Activated naive CD4-positive, alpha-beta T cell treated with Interleukin-2 at 50 U/mL for 16 hours (primary cell): ENCODE measurements at places on chromosomes 2 and 18.

GRCh38 chr2:190575263-190575662 is 40.7 kb upstream of the NEMP2 start:
- no peak for DNase-seq

DNA sequence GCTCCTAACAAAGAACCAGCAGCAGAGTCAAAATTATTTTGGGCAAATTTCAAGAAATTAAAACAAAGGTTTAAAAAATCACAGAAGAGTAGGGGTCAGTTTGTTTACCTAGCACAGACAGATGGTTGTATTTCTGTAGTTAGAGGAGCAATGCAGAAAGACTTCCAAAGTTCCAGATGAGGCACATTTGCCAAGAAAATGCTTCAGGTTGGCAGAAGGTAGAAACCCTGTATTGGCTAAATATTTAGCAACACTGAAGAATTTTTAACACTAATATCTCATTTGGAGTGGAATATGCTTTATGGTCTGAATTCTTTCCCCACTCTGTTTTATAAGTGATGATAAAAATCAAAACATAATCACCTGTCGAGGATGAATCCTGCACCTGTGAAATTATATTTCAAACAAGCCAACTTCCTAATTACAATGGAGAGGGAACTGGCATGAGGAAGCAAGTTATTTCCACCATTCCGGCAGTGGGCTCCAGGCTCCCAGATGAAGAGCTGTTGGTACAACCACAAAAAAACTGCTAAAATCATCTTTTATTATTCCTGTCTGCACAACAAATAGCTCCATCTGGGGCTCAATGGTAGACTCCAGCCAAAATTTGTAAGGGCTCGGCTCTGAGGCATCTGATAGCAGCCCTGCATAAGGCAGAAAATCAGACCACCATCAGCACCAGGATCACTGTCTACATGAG is 286.5 kb upstream of the REV1 start:
- no peak for DNase-seq

DNA sequence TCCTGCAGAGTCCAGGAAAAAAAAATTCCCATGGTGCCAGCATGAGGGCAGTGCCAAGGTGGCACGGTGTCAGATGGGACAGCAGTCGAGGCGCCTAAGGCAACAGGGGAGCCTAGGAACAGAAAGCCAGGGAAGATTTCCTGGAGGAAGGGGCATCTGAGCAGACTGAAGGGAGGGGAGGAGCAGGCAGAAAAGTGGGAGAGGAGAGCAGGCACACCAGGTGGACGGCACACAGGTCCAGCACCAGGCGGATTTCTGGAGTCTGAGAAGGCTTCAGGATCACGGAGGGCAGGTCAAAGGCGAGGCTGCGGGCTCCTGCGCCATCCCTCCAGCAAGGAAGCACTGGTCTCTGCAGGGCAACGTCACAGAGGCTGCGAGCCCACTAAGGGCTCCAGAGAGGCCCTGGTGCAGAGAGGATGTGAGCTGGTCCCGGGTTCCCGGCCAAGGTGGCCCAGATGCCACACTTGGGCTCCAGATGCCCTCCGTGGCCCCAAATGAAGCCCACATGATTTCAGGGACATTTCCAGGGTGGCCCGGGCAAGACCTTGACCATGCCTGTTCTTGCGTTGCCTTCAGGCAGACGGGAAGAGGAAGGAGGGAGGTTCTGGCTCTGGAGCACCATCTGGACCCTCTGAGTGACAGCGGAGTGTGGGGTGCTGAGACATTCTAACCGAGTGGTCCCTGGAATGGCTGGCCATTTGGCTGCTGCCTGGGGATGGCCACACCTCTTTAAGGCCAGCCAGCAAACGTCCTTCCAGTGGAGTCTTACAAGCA is 4.1 kb downstream of the HS6ST1 start:
- no peak for DNase-seq

- DNase-seq = no peak
These were observed 1.2 kb downstream of the REV1 start for GRCh38 chr2:99488539-99489062.

DNA sequence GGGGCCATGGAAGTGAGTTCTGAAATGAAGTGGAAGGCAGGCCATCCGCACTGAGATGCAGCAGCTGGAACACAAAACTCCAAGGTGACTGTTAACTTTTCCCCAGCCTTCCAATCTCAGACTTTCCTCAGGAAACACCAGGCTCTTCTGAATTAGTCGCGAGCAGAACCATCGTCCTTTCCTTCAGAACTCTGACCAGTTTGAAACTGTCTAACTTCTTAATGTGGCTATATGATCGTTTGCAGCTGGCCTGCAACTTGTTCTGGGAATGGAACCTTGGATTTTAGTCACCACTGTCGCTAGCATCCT is 620 bp upstream of the RPL37A start:
- no peak for DNase-seq

GRCh38 chr2:182048088-182048487 is 62.4 kb downstream of the PPP1R1C start:
- no peak for DNase-seq

DNA sequence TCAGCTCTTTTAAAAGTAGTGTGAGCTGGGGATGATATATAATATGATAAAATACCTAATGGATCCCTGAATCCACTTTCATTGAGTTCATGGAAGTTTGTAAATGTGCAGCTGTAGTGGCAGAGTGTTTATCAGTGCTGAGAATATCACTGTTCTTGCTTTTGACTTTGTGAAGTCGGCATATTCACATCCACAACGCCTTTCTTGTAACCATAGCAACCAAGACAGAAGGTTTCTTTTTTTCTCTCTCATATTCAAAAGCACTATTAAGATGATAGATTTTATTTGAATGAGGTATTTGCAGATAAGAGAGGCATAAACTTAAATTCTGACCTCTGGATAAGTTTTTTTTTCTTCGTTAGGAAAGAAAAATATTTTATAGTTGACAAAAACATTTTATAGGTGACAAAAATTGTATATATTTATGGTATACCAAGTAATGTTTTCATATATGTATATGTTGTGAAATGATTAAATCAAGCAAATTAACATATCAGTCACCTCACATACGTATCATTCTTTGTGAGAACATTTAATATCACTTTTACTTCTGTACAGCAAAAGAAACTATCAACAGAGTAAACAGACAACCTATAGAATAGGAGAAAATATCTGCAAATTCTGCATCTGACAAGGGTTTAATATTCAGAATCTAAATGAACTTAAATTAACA is 130.0 kb downstream of the PLCL1 start:
- DNase-seq = no peak

DNA sequence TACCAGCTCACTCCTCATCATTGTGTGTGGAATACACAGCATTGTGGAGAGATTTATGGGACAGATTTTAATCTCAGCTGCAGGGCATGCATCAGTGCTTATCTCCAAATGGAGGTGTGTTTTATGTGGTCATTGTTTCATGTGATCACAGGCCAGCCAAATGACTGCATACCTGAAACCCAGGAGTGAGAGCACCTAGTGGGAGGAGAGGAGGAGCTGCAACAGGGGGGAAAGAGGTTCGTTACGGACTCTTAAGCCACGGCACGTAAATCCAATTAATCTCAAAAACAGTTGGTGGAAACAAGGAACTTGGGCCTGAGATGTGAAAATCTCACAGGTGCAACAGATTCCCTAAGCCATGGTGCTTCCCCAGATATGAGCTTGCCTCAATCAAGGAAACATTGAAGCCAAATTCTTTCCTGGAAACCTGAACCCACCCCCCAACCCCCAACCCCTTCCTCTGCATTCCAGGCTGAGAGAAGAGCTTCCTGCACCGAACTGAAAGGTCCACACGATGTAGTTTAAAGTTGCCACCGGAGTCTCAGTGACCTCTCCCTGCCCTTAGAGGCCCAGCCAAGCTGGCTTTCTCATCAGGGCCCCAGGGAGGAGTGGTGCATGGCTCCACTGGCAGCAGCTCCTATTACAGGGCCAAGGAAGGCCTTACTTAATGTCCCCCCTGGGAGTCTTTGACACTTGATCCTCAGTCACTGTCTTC is 167.4 kb downstream of the C1D start:
- no peak for DNase-seq

GRCh38 chr2:226031647-226032501 is 632.4 kb downstream of the NYAP2 start:
- peak; percentile 34 for DNase-seq

GRCh38 chr18:78664848-78665247 is 314.8 kb upstream of the SALL3 start:
- DNase-seq = no peak

DNA sequence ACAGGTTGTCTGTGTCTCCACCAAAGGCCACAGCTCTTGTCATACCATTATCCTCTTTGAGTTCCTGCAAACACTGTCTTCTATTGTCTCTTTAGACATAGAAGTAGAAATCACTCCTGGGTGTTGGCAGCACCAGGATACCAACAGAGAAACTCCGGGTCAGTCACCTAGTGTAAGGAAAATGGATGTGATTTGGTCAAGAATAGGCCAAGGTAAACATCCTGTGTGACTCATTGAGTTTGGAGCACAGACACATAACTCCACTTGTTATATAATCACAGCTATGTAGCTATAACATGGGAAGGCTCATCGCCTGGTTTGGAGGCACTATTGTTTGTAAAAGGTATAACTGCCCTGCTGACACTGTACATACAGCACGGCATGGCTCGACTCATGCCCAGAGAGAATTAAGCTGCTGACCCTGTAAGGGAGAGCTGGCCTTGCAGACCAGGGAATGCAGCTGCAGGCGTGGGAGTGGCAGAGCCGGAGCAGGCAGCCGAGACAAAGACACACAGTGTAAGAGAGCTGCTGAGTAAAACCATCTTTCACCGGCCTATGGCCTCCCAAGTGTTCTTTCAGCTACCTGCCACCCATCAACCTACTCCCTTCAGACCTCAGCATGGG is 3.4 kb upstream of the TXNL1 start:
- no peak for DNase-seq

- no peak for DNase-seq
These were observed 69.7 kb downstream of the RNF144A start for GRCh38 chr2:6986912-6987361.

DNA sequence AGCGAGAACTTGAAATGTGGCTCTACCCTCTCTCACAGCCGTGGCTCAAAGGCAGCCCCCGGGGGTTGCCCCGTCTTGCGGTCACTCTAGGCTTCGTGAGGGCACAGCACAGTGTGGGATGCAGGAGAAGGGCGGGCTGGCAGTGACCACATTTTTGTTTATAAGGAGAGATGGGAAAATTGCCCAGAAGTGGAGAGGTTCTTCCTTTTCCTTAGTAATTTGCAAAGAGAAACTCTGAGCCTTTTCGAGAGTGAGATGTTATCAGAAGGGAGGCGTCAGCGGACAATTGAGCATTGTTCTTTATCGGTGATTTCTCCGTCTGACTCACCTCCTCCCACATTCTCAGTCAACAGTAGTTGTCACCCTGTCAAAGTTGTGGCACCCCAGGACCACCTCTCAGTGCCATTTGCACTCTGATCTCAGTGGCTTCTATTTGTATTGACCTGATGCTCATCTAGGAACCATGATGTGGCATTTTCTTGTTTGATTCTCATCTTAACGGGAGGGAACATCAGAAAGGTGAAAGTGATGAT is 89.6 kb downstream of the ACAA2 start:
- peak; percentile 16 for DNase-seq

DNA sequence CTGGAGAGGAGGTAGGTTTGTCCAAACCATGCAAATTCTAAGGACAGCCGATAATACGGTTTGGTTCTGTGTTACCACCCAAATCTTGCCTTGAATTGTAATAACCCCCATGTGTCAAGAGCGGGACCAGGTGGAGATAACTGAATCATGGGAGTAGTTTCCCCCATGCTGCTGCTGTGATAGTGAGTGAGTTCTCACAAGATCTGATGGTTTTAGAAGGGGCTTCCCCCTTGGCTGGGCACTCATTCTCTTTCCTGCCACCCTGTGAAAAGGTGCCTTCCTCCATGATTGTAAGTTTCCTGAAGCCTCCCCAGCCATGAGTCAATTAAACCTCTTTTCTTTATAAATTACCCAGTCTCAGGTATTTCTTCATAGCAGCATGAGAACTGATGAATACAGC is 295.2 kb downstream of the NBAS start:
- DNase-seq = no peak

GRCh38 chr2:221477714-221478484 is 94.2 kb downstream of the EPHA4 start:
- DNase-seq = no peak
